ENCODE measurements at places on chromosomes 5 and 9. TPM values are rescaled to one million over a fixed set of nuclear protein-coding genes. Genes with fewer than 3 reads are reported as not detected.

- no peak for DNase-seq
Measured at GRCh38 chr9:14306188-14306587, 7.8 kb downstream of the NFIB start.

PCDHGA7 gene
- 0.83 TPM for total RNA-seq

DNA sequence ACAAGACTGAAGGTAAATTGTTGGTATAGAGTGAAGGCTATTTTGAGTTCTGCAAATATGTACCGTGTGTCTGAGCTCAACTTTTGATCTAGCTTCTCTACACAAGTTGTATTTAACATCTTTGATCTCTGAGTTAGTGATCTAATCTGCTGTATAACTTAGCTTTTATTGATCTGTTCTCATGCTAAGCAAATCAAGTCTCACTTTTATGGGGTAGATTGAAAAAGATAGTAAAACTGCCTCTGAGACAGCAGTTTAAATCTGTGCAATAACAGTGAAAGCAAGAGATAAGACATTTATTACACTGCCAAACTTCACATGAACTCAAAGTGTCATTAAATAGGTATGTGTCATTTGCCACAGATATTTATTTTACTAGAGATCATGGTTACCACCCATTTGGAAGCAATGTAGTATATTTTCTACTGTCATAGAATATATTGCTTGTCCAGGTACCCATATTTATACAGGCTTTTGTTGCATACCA lies 477.3 kb downstream of the ISL1 start:
- DNase-seq, result no peak

CYLC2 gene
- not detected for total RNA-seq

PCSK1 gene
- total RNA-seq, result 2.0 TPM

- DNase-seq, result peak; percentile 86
Measured at GRCh38 chr5:80569961-80570786, at the start of gene ANKRD34B. Gene ANKRD34B, minus strand, starts transcription at chr5:80570280. Its CDS starts 10,261 bp downstream, at chr5:80560019.

All from H9 (cell line).